DMS53 (cell line): ENCODE measurements at places on chromosomes 7 and 10.

DNA sequence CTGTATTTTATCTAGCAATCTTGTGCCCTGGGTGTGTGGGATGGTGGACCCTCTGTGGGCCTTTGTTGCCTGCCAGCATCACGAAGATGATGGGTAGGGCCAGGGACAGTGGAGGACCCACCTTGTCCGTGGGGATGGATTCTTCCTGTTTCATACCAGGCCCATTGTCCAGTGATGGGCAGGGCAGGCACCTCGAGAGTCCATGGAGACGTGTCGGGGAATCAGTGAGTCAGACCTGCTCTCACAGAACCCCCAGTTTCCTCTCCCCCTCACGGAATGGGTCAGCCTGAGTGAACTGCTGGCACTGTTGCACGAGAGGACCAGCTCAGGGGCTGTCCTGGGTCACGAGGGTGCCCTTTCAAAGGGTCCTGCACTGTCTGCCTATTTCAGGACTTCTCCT lies 401.2 kb downstream of the RPS24 start:
- no peak for DNase-seq

DNA sequence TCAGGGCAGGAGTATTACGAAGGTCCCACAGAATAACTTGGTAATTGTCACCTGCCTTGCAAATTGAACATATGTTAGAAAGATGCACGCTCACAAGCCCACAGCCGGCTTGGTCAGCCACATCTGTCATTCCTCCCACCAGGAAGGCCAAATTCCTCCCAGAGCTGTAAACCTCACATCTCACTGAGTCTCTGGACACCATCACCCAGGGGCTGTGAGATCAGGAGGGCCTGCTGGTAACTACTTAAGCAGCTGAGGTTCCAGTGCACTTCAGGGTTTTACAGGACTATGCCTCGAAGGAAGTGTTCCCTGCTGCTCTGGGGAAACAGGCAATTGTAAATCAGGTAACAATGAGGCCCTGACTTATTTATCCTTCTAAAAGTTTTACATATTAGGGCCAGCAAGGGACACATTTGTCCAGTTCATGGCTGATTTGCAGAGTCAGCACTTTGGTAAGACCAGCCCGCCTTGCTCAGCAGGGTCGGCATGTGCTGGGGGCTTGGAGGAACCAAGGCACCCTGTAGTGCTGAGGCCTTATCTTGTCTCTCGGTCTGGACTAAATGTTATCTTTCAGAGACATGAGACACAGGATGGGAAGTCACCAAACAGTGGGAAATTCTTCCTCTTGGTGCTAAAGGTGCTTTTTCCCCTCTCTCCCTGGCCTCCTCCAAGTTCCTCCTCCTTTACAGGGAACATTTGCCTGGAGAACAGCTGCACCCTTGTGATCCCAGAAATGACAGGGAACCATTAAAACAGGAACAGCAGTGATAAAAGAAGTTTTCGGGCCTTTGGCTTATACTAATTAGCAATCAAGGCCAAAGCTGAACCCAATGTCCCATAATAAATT lies 34.3 kb downstream of the PYROXD2 start:
- DNase-seq = no peak

DNA sequence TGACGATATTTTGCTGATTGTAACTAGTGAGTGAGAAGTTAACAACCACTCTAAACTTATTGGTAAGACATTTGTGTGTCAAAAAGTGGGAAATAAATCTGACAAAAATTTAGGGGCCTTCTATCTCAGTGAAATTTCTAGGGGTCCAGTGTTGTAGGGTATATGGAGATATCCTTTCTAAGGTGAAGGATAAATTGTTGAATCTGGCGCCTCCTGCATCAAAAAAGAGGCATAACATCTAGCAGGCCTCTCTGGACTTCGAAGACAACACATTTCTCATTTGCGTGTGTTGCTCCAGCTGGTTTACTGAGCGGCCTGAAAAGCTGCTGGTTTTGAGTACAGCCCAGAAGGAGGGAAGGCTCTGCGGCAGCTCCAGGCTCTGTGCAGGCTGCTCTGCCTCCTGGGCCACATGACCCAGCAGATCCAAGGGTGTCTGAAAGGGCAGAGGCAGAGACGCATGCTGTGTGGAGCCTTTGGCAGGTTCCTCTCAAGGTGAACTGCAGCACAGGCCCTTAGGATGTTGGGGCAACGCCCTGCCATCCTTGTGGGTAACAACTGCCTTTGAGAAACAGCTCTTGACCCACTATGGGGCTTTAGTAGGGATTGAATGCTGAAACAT lies 72.4 kb downstream of the LMBR1 start:
- peak; percentile 23 for DNase-seq

GRCh38 chr10:21926949-21927348 lies 76.6 kb downstream of the DNAJC1 start:
- DNase-seq = peak; percentile 21

- DNase-seq = no peak
Measured at GRCh38 chr10:106938513-106938912, 226.0 kb downstream of the SORCS1 start.

- peak; percentile 79 for DNase-seq
Measured at GRCh38 chr10:70272925-70273316, 10.9 kb downstream of the NPFFR1 start.

GRCh38 chr7:35849158-35849831 lies 48.4 kb downstream of the SEPTIN7 start:
- no peak for DNase-seq

DNA sequence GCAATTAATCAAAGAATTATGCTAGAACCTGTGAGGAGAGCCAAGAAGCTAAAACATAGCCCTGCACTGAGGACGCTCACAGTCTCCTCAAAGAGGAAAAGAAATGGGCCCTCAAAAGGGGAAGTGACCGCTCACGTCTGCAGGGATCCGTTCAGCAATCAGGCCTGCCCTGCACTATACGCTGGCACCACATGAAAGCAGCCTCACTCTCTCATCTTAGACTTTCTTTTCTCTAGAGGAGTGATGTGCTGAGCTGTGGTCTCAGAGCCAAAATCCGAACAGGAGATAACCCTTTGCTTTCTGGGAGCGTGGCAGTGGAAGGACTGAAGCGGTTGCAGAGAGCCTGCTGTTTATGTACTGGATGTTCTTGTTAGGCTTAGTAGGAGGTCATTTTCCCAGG lies 6.3 kb upstream of the IL2RA start:
- no peak for DNase-seq
